ENCODE measurements at places on chromosomes 2 and 18.

- no peak for DNase-seq
These were observed 36.9 kb upstream of the TTR start for GRCh38 chr18:31554776-31555175.

GRCh38 chr2:205730701-205731582 lies 48.6 kb downstream of the NRP2 start:
- DNase-seq = no peak

- DNase-seq = no peak
These were observed 278.6 kb upstream of the KLHL14 start for GRCh38 chr18:33051407-33051806.

DNA sequence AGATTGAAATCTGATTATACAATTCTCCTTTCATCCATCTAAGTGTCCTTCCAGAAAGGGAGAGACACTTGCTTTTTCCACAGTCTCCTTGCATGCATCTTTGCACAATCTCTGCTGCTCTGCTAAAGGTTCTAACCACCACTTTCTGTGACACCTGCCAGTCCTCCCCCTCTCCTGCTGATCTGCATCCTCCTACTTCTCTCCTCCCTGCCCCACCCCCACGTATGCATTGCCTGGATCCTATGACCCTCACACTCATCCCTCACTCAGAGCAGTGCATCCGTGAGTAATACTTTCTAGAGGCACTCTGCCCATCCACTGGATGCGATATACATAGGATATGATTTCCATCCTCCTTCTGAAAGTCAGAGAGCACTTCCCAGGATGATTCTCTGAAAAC lies 27.7 kb upstream of the TRAPPC8 start:
- no peak for DNase-seq

DNA sequence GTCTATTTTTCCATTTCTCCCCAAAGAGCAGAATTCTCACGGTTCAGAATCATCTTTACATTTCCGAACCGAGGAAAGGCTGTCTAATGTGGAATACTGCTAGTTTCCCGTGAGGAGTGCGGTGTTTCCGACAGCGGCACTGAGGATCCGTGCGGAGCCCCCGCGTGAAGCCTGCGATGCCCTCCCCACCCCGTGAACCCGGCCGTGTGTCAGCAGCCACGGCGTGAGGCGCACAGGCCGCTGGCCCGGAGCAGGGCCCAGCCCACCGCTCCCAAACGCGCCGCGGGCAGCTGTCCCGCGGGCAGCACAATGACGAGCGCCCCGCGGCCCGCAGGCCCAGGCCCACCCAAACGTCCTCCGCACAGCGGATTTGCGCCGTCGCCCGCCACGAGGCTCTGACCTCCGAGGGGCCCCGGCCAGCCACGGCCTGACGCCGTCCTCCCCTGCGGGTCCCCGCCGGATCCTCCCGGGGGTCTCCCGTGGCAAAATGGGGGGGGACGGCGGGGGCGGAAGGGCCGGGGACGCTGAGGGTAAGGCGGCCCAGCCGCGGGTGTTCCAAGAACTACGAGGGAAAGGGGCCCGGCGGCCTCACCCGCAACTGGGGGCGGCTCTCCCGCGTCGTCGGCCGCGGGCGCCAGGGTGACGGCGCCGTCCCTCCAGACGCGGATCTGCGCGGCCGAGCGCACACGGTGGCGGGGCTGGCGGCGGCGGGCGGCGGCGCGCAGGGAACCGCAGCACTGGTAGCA lies 796 bp downstream of the SPIRE1 start:
- peak; percentile 58 for DNase-seq
